ENCODE measurements at places on chromosomes 6 and 20.

DNA sequence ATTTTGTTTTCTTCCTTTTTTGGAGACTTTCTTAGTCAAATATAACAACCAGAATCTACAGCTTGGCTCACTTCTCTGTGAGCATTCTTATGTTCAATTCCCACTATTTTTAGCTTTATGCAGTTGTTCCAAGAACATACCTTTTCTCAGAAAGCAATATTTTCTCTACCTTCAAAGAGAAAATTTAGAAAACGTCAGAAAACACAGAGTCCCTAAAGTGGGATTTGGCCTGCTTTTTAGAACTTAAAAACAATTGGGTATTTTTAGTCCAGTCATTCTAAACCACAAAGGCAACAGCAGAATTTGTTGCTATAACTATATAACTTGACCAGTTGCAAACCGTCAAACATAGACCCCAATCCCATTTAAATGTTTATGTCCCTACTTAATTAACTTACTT is 133.1 kb downstream of the MOXD1 start:
- no peak for DNase-seq

DNA sequence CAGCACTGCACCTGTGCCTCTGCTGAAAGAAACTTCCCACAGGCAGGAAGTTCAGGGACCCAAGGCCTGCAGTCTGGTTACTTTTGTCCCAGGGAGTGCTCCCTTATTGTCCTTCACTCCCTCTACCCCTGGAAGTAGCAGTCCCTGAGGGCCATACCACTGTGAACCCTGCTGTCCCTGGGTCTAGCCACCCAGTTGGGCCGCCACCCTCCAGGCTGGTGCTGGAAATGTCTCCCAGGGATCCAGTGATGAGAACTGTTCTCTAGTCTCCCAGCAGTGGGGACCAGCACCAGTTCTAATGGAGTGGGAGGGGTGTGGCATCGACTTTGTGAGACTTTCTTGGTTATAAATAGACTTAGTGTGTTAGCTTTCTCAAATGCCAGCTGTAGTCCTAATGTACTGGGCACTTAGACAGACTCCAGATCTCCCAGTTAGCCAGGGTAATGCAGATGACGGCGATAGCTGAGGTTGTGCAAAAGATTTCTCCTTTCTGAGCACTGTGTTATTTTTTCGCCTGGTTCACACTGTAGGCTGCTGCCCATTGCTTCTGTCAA is 462.5 kb downstream of the CDH26 start:
- no peak for DNase-seq

DNA sequence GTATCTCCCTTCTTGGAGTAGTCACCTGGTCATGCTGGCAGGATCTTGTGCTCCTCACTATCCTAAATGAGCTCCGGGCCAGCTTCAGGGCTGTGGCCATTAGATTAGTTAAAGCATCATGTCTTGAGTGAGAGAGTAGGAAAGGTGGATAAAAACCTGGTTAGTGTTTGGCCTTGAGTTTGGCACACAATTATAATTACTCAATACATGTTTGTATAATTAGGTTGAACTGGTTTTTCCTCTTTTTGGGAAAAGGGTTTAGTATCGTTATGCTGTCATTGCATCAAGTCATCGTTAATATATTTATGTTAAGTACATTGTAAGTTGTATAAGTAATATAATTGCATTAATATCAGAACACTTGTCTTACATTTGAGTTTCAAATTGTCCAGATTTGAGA is 126.3 kb downstream of the CDKAL1 start:
- DNase-seq: no peak

- no peak for DNase-seq
Measured at GRCh38 chr6:88705601-88706000, 257.8 kb downstream of the RNGTT start.

GRCh38 chr6:89270951-89271721 is 44.0 kb downstream of the GABRR2 start:
- DNase-seq: no peak
